ENCODE measurements at places on chromosomes 7 and 10.
A peak's percentile ranks its signal among the peaks of the same experiment; 100 is the strongest.

DNA sequence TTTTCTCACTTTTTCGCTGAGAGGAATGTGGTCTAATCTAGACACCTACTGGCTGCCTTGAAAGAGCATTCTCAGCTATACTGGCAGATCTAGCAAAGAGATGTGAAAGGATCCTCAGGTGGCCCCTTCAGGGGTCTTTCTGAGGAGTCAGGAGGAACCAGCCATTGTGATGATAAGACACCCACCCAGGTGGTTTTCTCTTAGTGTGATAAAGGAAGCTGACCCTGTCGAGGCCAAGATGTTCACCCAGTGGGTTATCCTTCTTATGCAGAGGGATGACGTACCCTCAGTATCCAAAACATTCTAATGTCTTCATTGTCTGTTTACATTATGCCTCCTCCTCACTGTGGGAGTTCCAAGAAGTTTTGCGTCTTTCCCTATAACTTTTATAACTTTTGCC, 98.3 kb upstream of the LRGUK start:
- DNase-seq, result no peak

- no peak for DNase-seq
Measured at GRCh38 chr7:153942036-153942435, 110.2 kb upstream of the DPP6 start.

GRCh38 chr10:61684894-61685507, 22.3 kb downstream of the CABCOCO1 start:
- no peak for DNase-seq

DNA sequence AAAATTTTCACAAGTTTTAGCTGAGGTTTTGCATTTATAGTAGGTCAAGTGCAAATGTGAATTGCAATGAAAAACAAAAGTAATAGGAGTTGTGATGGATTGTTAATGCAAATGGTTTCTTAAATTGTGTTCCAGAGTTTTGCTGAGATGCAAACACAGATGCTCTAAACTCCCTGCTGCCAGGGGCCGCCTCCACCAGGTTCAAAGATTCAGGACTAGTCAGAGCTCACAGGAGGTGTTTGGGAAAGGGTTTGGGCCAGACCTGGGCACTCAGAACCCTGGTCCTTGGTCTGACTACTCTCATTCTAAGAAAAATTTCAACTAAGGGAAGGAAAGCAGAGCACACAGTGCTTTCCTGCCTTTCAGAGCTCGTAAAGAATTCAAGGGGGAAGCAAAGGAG, 193.1 kb downstream of the CCSER2 start:
- no peak for DNase-seq

DNA sequence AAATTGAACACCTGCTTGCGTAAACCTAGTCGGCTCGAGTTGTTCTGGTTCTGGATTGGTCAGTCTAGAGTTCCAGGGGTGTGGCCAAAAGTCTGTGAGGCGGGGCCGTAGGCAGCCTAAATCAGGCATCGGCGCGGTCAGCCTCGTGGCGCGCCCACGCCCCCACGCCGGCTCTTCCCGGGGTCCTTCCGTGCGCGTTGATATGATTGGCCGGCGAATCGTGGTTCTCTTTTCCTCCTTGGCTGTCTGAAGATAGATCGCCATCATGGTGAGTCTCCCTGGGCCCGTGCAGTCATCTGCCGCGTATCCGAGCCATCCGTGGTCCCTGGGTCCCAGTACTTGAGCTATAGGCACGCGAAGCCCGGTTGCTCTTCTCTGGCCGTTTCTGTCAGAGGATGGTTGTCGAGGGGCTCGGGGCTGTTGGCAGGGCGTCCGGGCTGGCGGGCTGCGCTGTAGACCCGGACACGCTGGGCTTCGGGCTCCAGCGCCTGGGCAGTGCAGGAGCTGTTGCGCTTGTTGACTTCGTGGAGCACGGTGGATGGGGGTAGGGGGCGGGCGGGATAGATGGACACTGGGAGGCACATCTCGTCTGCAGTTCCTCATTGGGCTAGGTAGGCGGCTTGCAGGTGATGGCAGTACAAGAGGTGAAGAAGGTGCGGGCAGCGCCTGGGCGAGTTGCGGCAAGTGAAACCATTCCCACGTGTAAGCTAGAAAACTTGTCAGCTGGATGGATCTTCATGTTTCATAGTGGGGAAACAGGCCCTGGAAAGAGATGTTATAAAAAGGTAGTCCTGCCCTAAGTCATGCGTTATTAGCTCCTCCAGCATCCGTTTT, at the start of gene RPS24:
TSS of gene RPS24 (plus strand) at position 227 of the 834 bp plus-strand sequence. CDS start at position 266, 39 bp downstream.
- DNase-seq, result peak; percentile 91

- DNase-seq, result no peak
Measured at GRCh38 chr10:19683356-19683755, 132.9 kb upstream of the PLXDC2 start.

DNA sequence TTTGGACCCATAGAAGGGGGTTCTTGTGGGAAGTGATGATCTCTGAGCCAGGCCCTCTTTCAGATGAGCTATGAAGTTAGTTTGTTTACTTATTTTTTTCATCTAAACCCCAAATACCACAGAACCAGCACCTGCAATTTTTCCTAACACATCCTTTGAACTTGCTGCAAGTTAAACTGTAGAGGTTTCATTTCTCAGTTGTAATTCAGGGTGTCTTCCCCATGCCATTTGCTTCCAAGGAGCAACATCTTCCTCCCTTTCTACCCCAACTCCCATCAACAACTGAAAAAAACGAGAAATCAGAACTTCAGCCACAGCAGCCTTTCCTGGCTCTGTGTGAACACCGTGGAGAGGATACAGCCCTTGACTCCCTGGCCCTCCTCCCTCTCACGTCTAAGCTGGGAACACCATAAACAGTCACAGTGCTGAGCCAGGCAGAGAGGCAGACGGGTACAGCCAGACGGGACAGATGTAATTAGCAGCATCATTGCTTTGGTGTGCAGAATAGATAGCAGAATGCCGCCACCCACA, 63.6 kb downstream of the RGS10 start:
- DNase-seq, result no peak

DNA sequence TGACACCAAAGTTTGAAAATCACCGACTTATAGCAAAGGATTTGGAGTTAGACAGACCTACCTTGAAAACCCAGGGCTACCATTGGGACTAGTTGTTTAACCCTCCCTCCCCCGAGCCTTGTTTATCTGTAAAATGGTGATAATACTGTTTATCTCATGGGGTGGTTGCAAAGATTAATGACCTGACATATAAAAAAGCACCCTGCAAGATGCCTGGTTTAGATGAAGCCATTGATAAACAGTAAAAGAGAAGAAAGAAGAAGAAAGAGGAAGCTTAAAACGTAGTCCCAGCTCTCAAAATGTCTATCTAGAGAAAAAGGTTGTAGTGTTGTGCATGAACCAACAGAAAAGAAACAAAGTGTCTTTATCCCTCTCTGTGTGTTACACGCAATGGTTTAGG, 145.7 kb downstream of the FGFR2 start:
- no peak for DNase-seq

DNA sequence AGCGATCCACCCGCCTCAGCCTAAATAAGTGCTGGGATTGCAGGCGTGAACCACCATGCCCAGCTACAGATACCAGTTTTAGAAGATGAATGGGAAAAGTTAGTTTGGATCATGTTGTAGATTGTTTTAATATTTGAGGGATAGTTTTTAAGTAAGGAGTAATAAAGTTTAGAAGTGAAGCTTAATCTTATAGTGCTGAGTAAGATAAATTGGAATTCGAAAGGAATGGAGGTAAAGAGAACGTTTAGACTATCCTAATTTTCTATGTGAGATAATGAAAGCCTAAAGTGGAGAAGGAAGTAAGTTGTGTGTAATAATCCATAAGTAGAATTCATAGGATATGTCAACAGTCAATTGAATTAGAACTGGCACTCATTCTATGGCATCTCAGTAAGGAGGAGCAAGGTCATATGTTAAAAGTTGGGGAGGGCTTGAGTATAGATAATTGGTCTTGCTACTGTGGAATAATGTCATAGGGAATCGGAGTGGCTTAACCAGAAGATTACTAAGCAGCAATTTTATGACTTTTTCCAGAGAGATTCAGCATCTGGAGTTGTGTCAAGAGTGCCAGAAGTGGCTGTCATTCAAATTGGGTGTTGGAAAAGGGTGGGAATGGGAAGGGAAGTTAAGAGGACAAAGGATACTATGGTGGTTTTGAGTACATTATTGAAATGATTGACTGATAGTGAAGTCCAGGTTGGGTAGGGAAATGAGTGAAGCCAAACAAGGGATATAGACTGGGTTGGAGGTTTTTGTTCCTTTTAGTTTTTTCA, 12.1 kb downstream of the TAX1BP1 start:
- no peak for DNase-seq

DNA sequence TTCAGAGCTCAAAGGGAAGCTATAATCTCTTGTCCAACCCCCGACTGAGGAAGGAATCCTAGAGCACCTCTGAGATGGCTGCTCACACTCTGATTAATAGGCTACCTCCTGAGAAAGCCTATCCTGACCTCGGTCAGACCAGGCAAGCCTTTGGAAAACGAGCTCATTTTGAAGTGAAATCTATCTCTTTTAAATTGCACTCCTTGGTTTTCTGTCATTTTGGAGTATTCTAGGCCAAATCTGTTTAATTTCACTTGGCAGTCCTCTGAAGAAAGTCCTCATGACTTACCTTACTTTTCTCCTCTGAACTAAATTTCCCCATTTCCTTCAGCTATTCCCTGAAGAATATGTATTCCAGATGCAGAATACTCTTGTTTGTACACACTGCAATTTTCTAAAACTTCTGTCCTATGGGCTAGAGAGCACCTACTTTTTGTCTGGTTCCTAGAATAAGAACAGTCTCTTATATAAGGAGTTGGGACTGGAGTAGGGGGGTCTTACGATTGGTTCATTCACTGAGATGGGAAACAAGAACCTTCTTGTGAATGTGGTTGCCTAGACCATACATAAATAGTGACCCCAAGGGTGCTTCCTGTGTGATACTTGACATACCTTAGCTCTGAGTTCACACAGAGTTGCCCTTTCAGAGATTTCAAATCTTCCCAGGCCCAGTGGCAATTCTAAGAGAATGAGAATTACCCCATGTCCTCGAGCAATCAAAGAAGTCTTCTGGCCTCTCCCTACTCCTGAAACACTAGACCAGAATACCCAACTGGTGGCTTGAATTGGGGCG, 31.9 kb upstream of the HPS1 start:
- no peak for DNase-seq

GRCh38 chr10:77649333-77650331, 12.0 kb upstream of the KCNMA1 start:
- DNase-seq, result no peak

Measured in NCI-H1092 (cell line).